EL (cell line): ENCODE measurements at places on chromosomes 7 and 10.

- no peak for DNase-seq
These were observed 93.3 kb upstream of the FAM171A1 start for GRCh38 chr10:15464381-15464780.

DNA sequence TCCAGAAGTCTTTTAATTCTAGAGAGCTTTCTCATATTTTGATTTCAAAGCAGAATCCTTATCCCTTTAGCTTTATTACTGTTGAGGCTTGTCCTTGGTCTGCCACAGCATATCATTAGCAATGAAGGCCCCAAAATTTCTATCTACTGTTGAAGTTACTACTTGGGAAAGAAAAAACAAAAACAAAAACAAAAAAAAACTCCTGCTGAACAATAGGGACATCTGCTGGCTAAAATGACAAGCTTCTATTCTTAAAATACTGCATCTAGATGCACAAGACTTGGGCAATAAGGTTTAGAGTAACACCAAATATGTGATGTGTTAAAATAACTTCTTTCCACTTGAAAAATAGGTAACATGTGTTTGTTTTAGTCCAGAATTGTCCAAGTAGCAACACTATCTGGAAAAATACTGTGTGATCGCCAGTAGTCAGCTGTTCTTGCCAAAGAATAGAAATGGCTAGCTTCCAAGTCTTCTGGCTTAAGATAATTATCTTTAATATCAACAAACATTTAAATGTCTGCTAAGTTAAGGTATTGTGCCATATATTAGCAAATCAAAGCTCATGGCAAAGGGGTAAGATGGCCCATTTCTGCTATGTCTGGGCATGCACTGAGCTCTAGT, 3.8 kb upstream of the DMTF1 start:
- DNase-seq: peak; percentile 15

- no peak for DNase-seq
These were observed 41.8 kb downstream of the APBB1IP start for GRCh38 chr10:26479766-26480492.

- no peak for DNase-seq
These were observed 10.3 kb upstream of the RARRES2 start for GRCh38 chr7:150351587-150352194.

DNA sequence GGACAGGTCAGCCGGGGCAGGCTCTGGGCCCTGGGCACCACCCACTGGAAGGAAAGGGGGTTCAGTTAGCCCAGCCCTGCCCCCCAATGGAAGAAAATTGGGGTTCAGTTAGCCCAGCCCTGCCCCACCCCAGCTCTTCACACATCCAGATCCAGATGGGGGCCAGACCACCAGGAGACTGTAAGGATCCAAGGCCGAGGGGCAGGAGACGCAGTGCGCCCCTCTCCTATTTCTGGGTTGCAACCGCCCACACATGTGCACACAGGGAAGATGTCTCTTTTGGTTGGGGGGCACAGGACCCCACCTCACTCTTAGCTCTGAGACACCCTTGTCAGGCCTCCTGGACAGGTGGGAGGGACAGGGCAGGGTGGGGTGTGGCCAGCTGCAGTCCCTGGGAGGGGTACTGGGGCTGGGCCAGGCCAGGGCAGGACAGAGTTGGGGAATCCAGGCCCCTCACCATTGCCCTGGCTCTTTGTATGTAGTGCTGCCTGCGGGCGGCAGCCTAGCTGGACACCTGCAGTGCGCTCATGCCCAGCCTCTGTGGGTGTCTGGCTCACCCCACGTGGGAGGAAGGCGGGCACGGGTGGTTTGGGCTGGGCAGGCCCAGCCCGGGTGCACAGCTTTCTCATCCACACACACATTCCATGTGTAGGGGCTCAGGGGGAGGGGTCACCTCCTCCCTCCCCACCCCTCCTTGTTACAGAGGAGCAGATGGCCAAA, 141.2 kb downstream of the LHPP start:
- no peak for DNase-seq

- DNase-seq: no peak
These were observed 611.1 kb upstream of the COBL start for GRCh38 chr7:51927738-51928137.

- DNase-seq: no peak
These were observed 24.2 kb downstream of the COL1A2 start for GRCh38 chr7:94418851-94419250.

- DNase-seq: no peak
These were observed 586 bp downstream of the GCK start for GRCh38 chr7:44188480-44189225.

DNA sequence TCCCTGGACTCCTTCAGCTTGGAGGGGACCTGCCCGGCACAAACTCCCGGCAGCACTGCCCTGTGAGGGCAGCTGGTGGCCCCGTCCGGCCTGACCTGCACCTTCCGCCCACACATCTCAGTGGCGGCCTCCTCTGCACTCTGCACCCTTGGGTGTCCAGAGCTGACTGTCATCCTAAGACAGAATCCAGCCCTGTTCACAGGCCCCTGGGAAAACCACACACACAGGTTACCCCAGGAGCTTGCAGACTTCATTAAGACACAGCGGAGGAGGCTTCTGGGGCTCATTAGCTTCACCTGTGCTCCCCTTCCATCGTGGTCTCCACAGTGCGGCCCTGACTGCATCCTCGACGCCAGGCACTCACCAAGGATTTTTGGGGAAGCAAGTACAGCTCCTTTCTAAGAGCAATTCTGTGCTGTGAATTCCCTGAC, 51.5 kb upstream of the SHH start:
- DNase-seq: no peak

- no peak for DNase-seq
These were observed 114.9 kb downstream of the OAT start for GRCh38 chr10:124303662-124304418.

DNA sequence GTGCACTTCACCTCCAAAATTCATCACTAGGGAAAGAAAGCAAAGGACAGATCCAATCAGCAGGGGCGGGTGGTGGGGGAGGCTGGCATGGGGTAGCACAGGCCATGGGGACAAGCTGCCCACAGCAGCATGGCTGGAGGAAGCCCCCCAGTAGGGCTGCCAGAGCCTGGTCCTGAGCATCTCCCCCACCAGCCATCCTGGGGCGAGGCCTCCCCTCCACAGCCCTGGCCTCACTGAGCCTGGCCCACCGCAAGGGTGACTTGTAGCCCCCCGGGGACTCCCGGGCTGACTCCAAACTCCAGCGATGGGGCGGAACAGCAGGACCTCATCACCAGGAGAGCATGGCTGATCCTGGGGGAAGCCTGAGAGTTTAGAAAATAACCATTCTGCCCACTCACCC, 92.4 kb upstream of the TCERG1L start:
- DNase-seq: no peak

- no peak for DNase-seq
These were observed 17.0 kb downstream of the CUBN start for GRCh38 chr10:17112566-17112965.

- no peak for DNase-seq
These were observed 12.3 kb downstream of the AUTS2 start for GRCh38 chr7:69610374-69611084.

DNA sequence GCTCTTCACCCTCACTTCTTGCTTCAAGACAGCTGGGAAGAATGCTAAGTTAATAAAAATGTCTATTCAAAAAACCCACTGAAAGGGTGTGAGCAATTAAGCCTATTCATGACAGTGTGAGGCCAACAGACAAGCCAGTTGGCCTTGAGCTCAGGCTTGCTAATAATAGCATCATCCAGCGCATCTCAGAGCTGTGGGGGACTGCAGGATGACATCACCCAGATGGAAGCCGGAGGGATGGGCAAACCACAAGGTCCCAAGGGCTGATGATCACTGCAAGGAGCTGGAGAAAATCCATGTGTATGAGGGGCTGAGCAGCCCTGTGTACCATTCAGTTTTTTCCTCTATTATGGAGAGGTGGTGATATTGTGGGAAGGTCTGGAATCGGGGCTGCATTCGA, 770.4 kb downstream of the TNS3 start:
- peak; percentile 96 for DNase-seq

- no peak for DNase-seq
These were observed 278.2 kb downstream of the PLXDC2 start for GRCh38 chr10:20094226-20094976.

DNA sequence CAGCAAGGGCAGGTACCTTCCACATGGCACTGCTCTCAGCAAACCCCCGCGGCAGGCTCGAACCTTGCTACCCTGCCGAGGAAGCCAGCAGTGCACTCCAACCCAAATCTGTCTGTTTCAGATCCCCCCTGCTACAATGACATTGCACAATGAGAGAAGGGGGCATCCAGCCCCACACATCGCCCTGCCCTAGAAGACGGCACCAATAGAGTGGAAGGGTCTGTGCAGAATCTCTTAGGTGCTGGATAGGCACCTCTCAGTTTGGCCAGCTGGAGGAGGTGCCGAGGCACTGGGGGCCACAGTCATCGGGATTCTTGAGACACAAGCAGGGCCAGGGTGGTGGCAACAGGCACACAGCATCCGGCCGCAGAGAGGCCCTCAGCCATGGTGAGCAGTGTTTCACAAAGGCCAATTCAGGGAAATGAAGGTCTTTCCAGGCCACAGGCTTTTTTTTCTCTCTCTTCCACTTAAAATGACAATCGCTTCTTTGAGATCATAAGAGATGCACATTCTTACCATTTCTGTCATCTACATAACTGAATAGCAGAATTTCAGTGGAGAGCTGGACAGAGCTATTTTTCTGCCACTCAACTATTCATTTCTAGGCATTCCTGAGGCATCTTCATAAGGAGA, 281.3 kb downstream of the TNS3 start:
- DNase-seq: no peak

DNA sequence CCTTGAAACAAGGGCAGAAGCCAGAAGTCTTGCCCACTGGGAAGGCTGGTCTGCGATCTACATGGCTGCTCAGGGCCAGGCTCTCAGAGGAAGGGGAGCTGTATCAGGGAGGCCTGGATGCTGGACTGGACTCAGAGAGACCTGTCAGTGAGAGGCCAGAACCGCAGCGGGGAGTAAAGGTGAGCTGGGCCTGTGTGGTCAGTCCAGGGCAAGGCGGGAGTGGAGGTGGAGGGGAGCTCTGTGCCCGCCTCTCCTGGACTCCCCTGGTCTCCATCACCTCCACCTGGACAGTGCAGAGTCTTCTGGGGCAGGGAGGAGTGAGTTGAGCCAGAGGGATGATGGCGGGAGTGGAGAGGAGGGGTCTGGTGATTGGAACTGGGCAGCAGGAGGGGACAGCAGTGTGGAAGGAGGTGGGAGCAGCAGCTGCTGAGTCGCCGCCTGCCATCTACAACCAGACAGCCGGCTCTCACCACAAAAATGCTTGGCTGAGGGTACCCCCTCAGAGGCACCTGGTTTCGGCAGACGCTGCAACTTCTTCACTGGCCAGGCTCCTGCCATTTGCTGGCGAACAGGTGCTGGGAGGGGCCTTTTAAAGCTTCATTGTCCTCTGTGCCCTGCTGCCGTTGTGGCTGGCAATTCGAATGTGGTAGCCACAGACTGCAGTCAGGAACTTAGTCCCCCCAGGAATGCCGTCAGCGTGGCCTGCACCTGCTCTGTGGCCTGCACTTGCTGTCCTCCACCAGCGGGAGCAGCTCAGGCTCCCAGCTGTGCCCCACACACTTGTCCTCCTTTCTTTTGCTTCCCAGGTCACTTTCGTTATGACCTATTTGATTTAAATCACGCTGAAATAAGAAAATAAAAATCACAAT, 3.5 kb downstream of the RASSF4 start:
- DNase-seq: no peak

GRCh38 chr7:6227294-6227846, 45.1 kb downstream of the CYTH3 start:
- DNase-seq: peak; percentile 50

DNA sequence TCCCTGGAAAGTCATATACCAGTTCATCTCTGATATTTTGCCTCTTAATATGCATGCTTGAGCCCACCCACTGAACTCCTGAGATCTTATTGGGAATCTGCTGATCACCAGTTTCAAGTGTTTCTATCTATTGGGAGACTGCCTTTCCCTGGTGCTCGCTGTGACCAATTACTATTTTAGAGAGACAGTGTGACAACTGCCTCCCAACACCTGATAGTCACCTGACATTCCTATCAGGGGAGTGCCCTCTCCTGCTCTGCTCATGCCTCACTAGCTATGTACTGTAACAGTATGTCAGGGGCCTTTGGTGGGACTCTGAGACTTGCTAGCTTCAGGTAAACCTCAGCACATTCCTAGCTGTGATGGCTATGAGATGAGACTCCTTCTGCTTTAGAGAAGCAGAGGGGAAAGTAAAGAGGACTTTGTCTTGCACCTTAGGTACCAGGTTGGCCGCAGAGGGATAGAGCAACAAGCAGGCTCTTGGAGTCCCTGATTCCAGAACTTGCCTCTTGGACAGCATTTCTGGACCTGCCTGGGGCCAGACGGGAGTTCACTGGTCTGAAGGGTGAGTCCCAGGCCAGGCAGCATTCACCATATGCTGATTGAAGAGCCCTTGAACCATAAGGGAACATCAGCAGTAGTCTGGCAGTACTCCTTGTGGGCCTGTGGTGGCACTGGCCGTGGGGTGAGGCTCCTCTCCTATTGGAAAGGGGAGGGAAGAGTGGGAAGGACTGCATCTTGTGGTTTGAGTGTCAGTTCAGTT, 34.4 kb upstream of the ARHGAP12 start:
- DNase-seq: no peak

- no peak for DNase-seq
These were observed 105.5 kb upstream of the TBX20 start for GRCh38 chr7:35359423-35359822.

DNA sequence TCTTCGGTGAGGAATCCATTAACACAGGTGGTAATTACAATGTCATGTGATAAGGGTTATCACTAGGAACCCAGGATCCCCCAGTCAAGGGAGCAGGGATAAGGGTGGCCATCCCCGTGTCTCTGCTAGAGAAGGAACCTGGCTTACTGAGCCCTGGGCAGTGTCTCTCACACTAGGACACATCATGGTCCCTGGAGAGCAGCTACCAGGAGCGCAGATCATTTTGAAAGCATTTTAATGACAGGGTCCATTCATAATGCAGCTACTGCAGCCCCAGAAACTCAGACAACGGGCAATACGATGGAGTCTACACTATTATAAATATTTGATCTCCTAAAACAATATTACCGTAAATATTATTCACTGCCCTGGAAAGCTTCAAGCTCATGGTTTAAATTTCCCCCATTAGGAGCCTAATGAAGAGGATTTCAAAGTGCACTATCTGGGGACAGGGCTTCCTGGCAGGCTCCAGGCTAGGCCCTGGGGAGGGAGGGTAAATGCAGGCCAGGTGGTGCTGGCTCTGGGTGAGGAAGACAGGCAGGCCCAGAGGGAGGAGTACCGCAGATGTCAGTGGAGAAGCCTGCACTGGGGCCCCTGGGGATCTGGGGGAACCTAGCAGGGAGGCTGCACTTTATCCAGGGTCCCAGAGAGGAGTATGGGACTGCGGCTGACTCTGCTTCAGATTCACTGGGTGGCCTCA, 52.6 kb upstream of the LOXL4 start:
- DNase-seq: no peak

- DNase-seq: no peak
These were observed 249.8 kb downstream of the PTEN start for GRCh38 chr10:88113232-88113631.

- DNase-seq: peak; percentile 2
These were observed at the start of gene VWDE for GRCh38 chr7:12403287-12404181. Gene VWDE, minus strand, starts transcription at chr7:12403865. Its CDS starts 149 bp downstream, at chr7:12403716.

GRCh38 chr10:13190816-13191215, 29.5 kb downstream of the MCM10 start:
- no peak for DNase-seq
